ENCODE measurements at places on chromosomes 1 and 21.

- DNase-seq = no peak
Measured at GRCh38 chr1:185312361-185313138, 4.5 kb downstream of the IVNS1ABP start.

DNA sequence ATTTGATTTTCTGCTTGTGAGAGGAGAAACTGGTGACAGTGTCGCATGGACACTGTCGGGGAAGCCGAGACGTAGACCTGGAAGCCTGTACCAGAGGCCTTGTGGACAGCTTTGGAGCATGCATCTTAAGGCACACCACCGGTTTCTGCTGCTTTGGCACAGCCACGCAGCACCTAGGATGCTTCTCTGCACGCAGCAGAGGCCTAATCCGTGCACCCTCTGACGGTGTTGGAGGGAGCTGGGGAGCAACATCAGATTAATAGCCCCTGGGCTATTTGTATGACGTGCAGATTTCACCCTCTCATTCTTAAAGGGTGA, 30.3 kb downstream of the TEX35 start:
- DNase-seq = no peak

DNA sequence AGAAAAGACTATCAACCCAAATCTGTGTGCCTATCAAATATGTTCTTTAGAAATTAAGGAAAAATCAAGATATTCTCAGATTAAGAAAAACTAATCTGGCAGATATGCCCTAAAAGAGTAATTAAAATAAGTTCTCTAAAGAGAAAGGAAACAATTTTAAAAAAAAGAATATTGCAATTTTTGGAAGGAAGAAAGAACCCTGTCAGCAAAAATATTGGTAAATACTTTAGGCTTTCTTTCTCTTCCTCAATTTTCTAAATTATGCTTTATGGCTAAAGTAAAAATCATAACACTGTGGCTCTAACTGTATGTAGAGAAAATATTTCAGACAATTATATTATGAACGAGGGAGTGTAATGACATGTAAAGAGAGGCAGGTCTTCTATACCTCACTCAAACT, 691.3 kb upstream of the PTBP2 start:
- DNase-seq = no peak

DNA sequence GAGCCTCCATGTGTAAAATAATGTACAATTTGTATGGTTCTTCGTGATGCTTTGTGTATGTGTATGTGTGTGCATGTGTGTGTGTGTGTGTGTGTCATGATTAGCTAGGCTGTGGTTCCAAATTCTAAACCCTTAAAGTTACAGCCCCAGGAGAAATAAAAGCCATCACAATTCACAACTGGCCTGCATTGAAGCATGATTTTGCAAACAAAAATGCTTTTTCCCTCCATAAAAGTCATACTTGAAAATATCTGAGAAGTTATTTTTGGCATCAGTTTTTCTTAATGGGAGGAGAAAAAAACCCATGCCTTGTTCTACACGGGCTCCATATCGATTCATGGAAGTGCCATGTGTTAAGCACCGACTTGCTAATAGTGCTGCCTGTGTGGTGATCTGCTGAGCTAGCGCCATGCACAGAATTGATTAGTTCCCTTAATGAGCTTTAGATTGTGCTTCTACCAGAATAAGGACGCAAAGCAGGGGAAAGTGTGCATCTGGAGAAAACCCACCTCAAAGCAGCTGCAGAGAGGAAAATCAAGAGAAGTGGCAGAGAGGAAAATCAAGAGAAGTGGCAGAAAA, 207.3 kb downstream of the DSCAM start:
- DNase-seq = no peak

DNA sequence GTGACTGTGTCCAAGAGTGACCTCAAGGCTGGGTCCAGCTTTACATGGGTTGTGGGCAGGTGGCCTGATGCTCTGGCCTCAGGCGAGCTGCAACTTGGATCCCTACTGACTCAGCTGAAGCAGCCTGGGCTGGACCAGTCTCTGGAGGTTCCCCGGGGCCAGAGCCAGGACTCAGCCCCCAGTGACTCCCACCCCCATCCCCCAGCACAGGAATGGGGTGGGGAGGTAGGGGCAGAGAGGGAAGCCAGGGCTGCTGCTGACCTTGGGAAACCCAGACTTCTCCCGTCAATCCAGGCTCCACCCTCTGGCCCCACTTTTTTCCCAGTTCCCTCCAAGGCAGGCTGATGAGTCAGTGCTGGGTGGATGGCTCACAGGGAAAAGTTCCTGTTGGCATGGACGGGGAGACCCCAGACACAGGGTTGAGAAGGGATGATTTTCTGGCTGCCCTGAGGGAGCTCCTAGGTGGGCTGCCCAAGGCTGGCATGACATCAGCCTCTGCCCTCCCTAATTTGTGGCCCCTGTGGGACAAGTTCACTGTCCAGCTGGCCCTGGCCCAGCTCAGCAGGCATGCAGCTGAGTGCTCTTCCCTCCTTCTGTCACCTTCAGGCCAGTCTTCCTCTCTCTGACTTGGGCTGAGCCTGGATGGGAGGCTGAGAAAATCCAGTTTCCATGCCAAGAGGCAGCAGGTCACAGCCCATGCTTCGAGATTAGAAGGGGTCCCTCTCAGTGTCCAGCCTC, 2.2 kb downstream of the ZC3H12A start:
- peak; percentile 91 for DNase-seq

GRCh38 chr1:35857830-35858229, 25.2 kb upstream of the AGO1 start:
- DNase-seq = peak; percentile 34

GRCh38 chr1:232398823-232399222, 231.1 kb downstream of the SIPA1L2 start:
- DNase-seq = no peak

GRCh38 chr1:98188774-98189173, 267.9 kb upstream of the DPYD start:
- DNase-seq = peak; percentile 7

DNA sequence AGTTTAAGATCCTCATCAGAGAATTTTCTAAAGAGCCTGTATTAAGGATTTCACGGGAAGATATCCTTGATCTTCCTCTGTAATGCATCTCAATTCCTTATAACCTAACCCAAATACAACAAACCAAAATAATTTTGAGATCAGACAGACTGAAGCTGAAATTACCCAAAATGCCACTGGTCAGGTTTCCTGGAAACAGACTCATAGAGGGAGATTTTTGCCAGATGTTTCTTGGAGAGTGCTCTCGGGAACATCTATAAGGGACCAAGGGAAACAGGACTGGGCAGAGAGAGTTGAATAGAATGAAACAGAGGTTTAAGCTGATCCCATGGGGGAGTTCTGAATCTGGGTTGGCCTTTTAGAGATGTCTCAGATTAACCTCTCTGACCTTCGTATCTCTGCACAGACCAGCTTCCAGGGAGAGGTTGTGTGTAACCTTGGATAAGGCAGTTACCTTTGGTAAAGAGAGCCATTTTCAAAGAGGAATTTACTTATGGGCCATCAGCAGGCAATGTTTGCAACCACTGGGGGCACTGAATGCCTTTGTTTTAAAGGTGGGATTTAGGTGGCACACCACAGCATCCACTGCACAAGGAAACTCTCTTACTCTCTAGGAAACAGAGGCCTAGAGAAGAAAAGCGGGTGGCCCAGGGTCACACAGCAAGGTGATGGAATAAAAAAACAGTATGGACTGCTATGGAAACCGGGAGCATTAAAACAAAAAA, 130.8 kb upstream of the SGIP1 start:
- no peak for DNase-seq

DNA sequence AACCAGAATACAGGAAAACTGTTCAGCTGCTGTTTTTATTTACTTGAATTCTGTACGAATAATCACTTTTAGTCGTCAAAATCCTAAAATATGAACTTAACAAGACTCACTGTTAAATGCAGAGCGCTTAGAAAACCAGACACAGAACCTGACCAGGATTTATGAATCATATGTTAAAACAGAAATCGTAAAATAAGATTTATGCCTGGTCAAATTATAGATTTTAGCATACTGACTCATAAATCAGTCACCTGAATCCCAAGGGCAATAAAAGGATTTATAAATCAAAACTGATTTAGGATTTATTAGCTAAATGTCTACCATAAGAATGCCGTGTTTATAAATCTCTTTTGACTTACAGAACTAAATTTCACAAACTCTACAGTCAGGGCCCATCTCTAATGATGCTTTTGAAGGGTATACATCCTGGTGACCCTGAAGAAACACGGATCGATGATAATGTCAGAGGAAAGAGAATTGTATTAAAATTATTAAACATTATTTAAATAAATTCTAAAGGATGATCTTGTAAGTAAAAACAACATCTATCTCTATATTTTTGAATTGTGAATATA, 28.8 kb downstream of the CYYR1 start:
- no peak for DNase-seq

GRCh38 chr1:31625561-31626222, 8.2 kb downstream of the HCRTR1 start:
- DNase-seq = peak; percentile 13

GRCh38 chr1:8424539-8425116, 106.7 kb downstream of the SLC45A1 start:
- peak; percentile 42 for DNase-seq

DNA sequence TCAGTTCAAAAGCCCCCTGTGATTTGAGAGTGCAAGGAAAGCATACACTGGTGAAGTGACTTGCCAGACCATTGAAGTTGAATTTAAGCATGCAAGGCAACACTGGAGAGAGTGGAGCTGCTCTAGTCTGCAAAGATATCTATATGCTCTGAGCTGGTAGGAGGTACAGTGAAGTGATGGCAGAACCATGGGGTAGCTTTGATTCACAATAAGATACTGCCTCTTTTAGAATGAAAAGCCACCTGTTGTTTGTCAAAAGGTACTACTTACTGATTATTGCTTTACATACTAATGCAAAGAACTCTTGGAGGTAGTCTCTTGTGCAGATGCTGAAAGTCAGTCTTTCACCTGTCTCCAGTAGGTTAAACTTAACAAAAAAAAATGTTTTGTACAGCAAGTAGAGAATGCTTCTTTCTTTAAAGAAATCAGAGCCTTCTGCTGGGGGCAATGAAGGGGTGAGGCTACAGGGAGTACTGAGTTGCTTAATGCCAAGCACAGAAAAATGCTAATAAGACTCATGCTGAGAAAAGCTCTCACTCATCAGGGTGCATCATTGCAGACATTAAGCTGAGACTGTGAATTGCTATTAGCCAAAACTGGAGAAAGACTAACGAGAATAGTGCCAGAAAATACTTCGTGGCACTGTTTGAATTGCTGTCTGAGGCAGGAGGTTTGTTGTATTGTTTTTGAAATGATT, 1150.5 kb upstream of the TMPRSS15 start:
- no peak for DNase-seq

GRCh38 chr1:76140227-76140626, 65.7 kb downstream of the ST6GALNAC3 start:
- DNase-seq = no peak

- no peak for DNase-seq
Measured at GRCh38 chr1:73781251-73781650, 416.7 kb downstream of the LRRIQ3 start.

DNA sequence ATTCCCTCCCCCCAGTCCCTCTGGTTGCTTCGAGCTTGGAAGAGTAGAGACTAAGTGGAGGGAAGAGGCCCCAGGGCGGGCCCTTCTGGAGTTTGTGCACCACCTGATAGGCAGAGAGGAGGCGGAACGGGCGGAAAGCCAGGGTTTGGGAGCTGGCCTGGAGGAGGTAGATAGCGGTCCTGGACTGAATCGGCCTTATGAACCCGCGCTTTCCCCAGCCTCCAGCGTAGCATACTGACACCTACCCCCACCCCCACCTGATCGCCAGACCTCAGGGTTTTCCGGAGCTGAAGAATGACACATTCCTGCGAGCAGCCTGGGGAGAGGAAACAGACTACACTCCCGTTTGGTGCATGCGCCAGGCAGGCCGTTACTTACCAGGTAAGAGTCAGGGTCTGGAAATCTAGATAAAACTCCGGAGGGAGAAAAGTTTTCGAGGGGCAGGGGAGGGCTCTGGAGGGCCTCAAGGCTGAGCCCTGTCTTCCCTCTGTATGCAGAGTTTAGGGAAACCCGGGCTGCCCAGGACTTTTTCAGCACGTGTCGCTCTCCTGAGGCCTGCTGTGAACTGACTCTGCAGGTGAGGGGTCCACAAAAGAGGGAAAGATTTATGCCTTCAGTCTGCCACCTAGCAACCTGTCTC, 705 bp downstream of the UROD start:
- DNase-seq = peak; percentile 35

GRCh38 chr1:10389271-10389973, 9.4 kb upstream of the PGD start:
- DNase-seq = no peak

DNA sequence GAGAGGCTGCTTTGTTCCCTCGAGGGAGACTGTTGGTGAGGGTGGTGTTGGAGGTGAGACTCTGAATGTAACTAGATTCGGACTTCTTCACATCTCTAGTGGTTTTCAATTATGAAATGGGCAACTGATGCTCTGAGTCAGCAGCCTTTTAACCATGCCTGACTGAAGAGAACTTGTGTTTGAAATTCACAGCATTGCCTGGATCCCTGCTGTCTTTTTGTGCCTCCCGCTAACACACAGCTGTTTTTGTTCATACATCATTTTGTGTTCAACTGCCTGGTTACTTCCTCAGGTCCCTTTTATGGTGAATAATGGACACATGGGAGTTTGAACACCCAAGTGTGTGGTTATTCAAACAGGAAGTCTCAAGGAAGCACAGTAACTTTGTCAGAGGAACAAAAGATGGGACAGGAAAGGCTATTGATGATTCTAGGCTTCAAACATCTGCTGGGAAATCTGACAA, 16.8 kb downstream of the LAMC1 start:
- DNase-seq = no peak

DNA sequence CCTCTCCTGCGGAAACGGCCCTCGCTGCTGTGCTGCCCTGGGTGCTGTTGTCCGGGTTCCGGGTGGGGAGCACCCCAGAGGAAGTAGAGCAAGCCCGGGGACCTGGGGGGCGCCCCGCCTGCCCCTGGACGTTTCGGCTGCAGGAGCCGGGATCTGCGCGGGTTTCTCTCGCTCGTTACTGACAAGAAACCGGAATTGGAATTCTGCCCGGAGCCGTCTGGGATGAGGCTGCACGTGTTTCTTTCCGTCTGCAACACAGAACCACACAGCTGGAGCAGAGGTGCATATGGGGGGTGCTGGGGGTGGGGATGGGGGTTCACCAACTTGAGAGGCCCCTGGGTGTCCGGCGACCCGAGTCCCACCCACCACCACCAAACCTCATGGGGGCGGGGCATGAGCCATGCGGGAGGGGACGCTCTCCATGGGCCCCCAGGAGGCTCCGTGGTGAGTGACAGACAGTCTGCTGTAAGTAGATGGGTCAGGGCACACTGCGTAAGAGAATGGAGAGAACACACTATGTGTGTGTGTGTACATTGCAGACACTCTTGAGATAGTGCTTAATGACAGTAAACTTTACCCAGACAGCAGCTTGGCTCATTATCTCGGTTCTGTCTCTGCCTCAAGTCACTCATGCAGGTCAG, 261.4 kb upstream of the C1orf174 start:
- no peak for DNase-seq

DNA sequence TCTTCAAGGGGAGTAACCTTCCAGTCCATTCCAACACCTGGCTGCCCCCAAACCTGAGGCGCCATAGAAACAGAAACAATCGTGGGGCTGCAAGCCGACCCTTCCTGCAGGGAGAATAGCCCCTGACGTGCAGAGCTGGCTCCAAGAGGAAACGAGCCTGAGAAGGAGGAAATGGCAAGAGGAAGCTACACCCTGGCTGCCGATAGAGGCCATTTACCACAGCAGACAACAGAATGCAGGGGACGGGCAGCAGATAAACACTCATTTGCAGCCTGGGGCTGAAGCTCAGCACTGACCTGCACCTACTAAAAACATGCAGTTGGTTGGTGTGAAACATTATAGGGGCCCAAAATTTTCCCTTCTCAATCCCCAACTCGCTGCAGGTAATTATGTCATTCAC, 8.7 kb upstream of the TDRD10 start:
- DNase-seq = peak; percentile 60

GRCh38 chr1:18922319-18922726, 20.0 kb upstream of the ALDH4A1 start:
- no peak for DNase-seq

GRCh38 chr1:208108646-208109330, 135.4 kb downstream of the PLXNA2 start:
- no peak for DNase-seq
